Stimulated activated CD4-positive, alpha-beta T cell treated with anti-CD3 and anti-CD28 coated beads, Interleukin-2, amount 100 ng/mL, for 48 hours (primary cell): ENCODE measurements at places on chromosomes 1 and 21.

DNA sequence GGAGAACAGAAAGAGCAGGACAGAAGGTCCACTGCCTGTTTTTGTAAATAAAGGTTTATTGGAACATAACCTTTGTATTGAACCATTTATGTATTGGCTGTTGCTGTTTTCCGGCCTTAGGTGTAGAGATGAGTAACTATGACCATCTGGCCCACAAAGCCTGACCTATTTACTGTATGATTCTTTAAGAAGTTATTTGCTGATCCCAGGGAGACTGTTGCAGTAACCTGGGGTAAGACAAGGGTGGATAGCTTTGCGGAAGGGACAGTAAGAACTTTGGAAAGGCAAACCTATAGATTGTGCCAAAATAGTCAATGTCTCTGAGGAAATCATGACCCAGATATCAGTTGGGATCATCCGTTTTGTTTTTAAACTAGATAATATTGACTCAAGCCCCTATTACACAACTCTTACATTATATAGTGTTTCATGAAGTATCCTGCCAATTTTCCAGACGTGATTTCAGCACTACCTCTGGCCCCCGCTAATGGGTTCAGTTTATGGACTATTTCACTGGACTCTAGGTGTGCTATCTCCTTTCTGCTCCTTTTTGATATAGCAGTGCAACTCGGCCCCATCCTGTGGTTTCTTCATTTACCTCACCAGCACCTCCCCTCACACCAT is 20.8 kb upstream of the TLCD4 start:
- no peak for DNase-seq

- DNase-seq, result no peak
Measured at GRCh38 chr1:244709476-244710368, 56.8 kb downstream of the DESI2 start.

DNA sequence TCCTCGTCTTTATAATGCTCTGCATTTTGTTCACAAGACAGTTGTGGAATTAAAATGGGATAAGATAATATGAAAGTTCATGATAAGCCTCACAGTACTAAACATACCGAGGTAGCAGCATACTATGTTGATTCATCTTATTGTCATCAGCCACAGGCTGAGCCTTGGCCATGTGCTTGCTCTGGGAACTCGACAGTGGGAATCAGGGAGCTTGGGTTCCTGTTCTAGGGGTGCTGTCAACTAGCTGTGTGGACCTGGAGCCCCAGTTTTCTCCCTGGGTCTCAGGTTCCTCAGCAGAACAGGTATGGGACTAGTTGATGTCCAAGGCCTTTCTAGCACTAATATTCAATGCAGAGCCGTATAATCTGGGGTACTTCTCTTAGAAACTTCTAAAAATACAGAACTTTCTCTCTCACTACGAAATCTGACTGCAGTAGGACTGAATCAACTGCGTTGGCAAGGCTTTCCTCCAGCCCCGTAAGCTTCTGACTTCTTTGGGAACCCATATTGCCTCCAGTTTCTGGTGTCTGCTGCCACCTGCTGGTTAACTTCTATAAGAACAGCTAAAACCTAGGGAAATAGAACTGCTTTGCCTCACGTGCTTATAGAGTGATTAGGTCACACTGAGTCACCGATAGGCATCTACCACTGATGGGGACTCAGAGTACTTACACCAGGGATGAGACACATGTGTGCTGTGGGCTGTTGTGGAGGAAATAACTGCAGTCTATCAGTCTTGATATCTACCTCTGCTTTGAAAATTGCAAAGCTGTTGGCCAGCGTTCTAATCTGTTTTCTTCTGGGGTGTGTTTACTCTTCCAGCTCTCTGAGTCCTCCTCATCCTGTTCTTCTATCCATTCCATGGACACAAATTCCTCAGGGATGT is 110.9 kb downstream of the RGL1 start:
- DNase-seq, result peak; percentile 70

- no peak for DNase-seq
Measured at GRCh38 chr1:33346927-33347649, 26.2 kb upstream of the A3GALT2 start.

DNA sequence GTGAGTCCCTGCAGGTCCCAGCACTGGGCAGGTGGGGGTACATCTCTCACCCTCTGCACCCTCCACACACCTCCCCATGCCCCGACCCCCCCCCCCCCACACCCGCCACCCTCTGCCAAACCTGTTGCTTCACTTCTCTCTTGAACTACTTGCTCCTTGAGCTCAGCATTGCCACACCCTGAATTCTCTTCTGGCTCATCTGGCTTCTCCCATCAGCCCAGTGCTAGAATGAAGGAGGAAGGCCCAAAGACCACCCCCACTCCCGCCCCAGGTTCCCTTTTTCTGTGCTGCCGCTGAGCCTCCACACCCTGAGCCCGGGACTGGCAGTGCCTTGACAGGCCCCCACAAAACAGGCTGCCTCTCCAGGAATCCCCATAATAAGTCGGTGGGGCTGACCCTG is 6.4 kb upstream of the TNNI1 start:
- DNase-seq, result no peak

GRCh38 chr1:8597455-8597854 is 220.0 kb downstream of the RERE start:
- DNase-seq, result no peak

DNA sequence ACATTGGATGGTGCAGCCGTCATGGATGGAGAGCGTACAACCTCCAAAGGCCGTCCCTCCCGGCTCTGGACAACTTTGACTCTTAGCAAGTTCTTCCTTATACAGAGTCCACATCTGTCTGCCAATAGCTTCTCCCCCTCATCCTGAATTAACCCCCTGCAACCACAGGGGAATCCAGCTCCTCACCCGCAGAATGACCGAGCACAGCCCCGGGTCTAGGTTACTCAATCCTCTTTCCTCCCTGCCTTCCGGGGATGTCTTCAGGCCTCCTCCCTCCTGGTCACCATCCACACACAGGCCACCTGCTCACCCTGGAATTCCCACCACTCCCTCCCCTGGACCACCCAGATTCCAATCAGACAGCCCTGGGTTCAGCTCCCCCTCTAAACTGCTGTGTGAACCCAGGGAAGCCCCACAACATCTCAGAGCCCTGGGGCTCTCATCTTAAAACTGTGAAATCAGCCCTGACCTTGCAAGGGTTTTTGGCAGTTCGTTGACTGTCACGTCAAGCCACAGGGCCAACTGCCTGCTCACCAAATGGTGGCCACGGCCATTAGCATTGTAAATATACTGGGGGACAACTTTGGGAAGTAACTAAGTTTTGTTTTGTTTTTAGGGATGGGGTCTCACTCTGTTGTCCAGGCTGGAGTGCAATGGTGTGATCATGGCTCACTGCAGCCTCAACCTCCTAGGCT is 54.2 kb downstream of the HSPG2 start:
- no peak for DNase-seq

DNA sequence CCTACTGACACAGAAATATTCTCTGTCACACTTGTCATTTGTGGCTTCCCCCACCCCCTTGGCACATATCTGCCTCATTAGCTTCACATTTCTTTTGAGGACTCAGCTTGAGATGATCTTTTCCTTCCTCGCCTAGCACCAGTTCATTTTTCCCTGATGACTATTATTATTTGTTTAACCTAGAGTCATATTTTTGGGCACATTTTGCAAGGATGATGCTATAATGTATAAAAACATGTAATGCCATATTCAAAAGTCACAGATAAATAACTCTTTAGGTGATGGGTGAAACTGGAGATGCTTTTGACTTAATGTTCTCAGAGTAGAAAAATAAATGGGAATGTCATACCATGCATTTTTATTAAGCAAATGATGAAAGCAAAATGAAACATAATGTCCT is 202.7 kb downstream of the BACH1 start:
- no peak for DNase-seq

- DNase-seq, result no peak
Measured at GRCh38 chr1:26003262-26003661, 5.4 kb upstream of the PAFAH2 start.

DNA sequence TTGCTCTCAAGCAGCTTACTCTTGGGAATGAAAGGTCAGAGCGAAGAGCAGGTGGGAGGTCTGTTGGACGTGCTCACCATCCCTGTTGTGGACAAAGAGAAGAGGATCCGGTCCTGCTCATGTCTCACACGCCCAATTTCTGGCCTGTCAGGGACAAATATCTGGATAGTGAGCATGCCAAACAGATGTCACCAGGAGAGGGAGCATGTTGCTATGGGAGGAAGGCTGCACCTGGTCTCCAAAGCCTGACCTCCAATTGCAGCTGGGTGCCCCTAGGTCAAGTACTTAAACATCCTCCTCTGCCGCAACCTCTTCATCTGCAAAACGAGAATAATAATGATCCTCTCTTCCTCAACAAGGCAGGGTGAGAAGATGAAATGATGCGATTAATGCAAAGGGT is 53.4 kb downstream of the DMRTA2 start:
- no peak for DNase-seq

- no peak for DNase-seq
Measured at GRCh38 chr1:245388687-245389086, 233.9 kb downstream of the KIF26B start.
